Effector CD4-positive, alpha-beta T cell (primary cell): ENCODE measurements at places on chromosomes 5 and 9.

DNA sequence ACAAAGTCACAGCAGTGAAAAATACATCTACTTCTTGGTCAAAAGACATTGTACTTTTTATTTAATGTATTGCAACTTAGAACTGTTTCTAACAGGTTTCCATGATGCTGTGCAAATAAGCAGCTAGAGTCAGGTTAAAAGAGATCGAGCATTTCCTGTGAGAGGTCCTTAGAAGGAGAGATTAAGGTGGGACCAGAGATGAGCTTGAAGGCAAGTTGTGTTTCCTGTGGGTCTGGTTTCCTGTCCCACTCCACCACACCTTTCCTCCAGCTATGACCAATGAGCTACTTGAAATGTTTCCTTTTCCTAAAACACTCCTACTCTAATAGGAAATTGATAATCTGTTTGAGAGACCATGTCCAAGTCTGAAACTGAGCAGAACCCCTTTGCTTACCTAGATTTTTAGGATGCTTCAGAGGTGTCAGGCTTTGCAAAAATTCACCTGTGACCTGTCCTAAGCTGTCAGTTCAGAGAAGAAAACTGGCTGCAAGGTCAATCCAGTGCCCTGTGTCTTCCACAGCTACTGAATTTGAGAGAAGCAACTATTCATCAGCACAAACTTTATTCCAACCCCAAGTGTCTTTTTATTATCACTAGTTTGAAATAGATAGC is 13.1 kb upstream of the RLN1 start:
- no peak for DNase-seq

DNA sequence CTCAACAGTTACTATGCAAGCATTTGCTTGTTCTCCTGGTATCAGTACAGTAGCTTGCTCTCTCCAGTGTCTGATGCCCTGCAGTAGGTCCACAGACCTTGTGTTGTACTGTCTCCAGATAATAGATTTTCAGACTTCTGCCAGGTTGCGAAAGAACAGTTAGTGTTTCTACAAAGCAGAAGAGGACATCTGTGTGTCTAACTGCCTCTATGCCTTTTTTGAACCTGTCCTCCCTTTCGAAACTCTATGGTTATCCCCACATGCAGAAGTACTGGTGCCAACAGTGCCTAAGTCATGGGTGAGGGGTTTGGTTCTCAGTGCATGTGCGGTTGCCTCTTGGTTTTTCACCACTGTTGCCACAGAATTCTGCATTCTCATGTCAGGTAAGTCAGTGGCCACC is 45.9 kb downstream of the KCNN2 start:
- no peak for DNase-seq

DNA sequence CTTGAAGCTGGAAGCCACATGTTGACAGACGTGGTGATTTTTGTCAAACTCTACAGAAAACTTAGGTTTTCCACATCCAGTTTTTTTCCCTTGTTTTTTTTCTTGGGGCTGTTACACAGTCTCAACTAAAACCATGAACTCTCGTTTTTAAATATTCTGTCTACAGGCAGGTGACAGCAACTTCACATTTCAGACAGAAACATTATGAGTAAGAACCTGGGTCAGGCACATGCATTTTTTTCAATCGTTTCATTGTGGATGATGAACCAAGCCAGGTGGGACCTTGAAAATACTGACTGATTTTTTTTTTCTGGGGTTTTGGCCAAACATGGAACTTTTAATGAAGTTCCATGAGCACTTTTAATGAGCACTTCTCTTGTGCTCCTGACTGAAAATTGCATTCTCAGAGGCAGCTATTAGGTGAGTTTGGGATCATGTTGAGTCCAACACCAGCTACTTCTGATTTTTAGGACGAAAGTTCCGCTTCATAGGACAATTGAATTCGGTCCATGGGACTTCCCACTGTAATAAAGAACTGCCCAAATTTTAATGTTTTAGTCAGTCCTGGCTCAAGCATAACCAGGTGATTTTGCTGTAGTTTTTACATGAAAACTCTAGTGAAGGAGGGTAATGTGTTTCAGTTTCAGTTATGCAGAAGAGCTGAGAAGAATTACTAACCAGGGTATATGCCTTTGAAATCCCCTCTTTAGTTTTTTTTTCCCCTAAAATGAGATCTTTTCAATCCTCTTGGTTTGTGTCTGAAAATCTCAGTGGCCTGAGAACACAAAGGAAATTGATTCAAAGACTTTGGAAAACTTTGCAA is 93.2 kb upstream of the ADAMTS16 start:
- DNase-seq = no peak

GRCh38 chr5:168765551-168766425 is 186.6 kb upstream of the PANK3 start:
- no peak for DNase-seq

GRCh38 chr9:123406016-123406415 is 50.0 kb downstream of the CRB2 start:
- no peak for DNase-seq

DNA sequence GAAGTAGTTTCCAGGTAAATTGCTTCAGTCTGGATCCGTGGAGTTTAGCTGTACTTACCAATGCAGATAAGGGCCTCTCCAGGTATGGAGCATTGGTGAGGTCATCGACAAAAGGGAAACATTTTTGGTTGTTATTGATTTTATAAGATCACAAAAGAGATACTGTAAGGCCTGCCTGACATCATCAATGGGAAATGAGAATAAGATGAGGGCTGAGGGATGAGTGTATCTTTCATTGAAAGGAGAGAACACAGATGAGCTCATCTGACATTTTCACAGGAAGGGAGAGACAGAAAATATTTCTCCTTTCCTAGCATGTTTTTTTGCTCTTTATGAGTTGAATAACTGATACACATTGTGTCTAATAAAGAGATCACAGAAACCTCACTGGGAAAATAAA is 233.6 kb downstream of the SAXO1 start:
- DNase-seq = no peak

DNA sequence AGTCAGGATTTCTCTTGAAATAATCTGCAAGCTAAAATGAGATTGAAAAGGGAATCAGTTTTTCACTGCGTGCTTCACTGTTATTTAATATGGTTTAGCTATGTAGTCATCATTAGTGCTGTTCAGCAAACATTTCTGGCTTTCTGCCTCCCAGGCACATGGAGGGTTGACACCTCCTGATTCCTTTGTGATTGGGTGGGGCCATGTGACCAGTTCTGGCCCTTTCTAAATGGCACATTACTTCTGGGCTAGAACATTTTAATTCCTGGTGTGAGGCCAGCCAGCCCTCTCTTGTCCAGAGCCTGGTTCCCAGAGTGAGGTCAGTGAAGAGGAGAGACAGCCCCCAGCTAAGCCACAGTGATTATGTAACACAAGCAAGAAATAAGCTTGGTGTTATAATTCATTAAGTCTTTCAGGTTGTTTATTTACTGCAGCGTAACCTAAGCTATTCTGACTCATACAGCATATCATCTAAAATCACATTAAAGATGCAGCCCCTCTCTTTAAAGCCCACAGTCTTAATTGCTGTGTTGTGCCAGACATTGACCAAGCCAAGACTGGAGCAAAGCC is 17.4 kb upstream of the ARSI start:
- no peak for DNase-seq

DNA sequence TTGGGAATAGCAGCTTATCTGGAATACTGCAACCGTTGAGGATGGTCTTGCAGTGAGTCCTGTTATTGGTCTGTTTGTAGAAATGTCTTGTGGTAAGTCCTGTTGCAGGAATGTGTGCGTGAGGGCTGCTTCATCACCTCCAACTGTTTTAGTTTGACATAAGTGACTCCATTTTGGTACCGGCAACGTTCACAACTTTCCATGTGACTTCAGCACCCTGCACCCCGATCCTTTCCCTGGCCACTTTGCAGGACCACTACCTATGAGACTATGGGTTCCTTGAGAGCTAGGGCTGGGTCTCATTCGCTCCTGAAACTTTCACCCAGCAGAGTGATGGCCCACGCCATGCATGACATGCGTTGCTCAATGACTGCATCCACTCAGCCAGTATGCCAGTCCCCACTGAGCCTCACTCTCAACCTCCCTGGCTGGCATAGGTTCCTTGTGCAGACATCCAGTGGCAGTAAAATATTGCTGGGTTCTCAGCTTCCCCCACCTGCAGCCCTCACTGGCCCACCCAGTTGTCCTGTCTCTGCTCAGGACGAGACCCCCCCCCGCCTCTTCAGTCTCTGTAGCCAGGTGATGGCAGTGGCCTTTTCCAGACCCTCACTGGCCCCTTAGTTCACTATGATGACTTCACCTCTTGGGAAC is 8.0 kb downstream of the SURF6 start:
- no peak for DNase-seq

- no peak for DNase-seq
These were observed 38.7 kb upstream of the NUDT12 start for GRCh38 chr5:103601314-103601713.

- no peak for DNase-seq
These were observed 1.0 kb downstream of the EGR1 start for GRCh38 chr5:138466125-138466899.

GRCh38 chr5:71893451-71893850 is 174.4 kb downstream of the CARTPT start:
- DNase-seq = no peak

GRCh38 chr9:137307255-137308056 is 5.4 kb upstream of the NRARP start:
- DNase-seq = no peak

DNA sequence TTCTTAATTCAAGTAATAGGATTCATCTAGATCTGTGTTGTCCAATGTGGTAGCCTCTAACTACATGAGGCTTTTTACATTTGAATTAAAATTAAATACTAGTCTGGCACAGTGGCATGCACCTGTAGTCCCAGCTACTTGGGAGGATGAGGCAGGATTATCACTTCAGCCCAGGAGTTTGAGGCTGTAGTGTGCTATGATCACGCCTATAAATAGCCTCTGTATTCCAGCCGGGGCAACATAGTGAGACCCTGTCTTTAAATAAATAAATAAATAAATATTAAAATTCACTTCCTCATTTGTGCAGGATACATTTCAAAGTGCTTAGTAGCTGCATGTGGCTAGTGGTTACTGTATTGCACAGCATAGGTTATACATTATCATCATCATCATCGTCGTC is 91.8 kb downstream of the UBE2R2 start:
- DNase-seq = no peak

- no peak for DNase-seq
These were observed 182.5 kb downstream of the FRMD3 start for GRCh38 chr9:83355729-83356151.

GRCh38 chr5:8895599-8895998 is 650.3 kb downstream of the SEMA5A start:
- DNase-seq = no peak

- no peak for DNase-seq
These were observed 287.8 kb upstream of the DAB2 start for GRCh38 chr5:39712316-39713249.

GRCh38 chr9:95012035-95012708 is 285.7 kb downstream of the AOPEP start:
- no peak for DNase-seq

- DNase-seq = no peak
These were observed 166.0 kb upstream of the IRX2 start for GRCh38 chr5:2917524-2917923.

DNA sequence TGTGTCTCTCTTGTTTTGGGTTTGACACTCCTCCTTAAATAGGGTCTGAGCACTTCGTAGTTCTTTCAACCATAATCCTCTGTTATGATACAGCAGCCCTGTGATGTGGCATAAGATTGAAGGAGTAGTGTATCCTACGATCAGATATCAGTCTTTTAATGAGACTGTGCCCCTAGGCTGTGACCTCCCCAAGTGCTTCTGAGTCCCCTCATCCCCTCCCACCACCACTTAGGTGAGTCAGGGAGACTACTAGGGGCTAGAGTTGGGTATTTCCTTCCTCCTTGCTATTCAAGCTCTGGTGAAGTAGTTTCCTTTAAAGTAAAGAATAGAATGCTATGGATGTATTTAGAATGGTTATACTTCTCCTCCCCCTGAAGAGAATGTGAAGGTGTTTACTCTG is 637.2 kb upstream of the GRAMD2B start:
- no peak for DNase-seq

- DNase-seq = no peak
These were observed 30.5 kb downstream of the ZNF618 start for GRCh38 chr9:113906411-113907110.

DNA sequence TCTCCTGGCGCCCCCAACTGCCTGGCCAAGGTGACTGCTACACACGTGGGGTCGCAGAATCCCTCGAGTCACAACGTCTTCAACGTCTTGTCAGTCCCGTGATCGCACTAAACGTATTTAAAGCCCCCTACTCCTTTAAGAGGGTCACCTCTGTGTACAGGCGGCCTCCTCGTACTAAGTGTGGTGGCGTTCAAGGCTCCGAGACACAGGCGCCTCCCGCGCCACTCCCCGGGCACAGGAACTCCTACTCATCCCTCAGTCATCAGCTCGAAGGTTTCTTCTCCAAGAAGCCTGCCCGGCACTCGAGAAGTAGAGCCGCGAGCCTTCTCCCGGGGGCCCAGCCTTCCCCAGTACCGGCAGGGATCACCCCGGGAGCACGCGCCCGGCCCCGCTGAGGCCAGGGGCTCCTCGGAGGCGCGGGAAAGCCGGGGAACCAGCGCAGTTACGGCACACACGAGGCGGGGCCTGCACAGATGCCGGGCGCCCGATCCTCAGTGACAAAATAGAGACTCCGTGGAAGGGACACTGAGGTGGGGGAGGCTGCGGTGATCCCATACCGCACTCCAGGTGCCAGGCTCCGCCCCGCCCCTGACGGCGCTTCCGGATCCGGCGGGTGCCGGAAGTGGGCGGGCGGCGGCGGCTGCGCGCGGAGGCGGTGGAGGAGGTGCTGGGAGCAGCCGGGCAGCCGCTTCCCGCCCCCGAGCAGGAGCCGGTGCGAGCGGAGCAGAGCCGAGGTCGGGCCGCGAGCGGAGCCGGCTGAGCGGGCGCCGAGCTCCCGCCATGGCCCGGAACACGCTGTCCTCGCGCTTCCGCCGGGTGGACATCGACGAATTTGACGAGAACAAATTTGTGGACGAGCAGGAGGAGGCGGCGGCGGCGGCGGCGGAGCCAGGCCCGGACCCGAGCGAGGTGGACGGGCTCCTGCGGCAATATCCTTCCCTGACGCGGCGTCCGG is 6.9 kb downstream of the ARPC5L start:
- peak; percentile 83 for DNase-seq

DNA sequence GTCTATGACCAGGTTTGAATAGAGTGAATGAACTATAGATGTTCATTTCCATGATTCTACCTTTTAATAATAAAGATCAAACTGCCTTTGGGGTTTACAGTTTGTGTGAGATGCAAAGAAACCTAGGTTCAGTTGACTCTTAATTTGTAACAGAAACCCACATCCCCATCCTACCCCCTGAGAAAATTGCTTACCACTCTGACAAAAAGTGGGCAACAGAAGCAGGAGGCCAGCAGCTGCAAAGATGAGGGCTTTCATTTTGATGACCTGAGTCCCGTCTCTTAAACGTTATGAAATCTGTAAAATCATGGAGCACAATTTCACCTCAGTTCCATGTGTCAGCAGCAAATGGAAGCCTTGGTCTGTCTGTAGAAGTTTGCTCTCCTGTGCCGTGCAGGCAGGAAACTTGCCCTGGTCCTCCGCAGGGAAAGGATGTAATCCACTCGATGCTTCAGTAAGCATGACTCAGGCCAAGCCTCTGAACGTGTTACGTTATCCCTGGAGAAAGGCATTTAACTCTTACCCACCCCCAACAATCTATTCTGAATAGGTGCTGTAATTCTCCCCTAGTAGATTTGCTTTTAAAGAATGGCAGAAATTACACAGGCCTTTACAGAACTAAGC is at the start of gene F2RL2:
F2RL2 (minus strand) TSS at position 431 of the 624 bp plus-strand sequence; CDS start at position 258, 173 bp downstream.
- no peak for DNase-seq
